ENCODE measurements at places on chromosomes 12 and 14. TPM values are rescaled to one million over a fixed set of nuclear protein-coding genes. Genes with fewer than 3 reads are reported as not detected.
A peak's percentile ranks its signal among the peaks of the same experiment; 100 is the strongest.

- no peak overlapping the region for H3K4me3 ChIP-seq
- no peak overlapping the region for H3K27ac ChIP-seq
- H3K36me3 ChIP-seq = peaks cover 2% of the 10 kb centered on the region
- DNase-seq = no peak
- peaks cover 40% of the 10 kb centered on the region for H3K4me1 ChIP-seq
These were observed 8.8 kb upstream of the EGLN3 start for GRCh38 chr14:33959692-33960151.

DNA sequence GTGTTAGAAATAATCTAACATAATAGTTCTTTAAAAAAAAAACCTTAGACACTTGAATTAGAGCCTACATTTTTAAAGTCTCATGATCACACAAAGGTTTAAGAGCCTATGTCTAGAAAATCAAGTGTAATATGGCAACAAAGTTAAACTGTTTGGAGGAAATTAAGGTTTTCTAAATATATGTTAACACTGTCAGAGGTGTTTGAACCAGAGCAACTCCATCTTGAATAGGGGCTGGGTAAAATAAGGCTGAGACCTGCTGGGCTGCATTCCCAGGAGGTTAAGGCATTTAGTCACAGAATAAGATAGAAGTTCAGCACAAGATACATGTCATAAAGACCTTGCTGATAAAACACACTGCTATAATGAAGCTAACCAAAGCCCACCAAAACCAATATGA, 12.4 kb downstream of the CPNE8 start:
- no peak for DNase-seq
- peaks cover 5% of the 10 kb centered on the region for H3K36me3 ChIP-seq
- H3K4me3 ChIP-seq = no peak overlapping the region
- no peaks in the 10 kb centered on the region for H3K27me3 ChIP-seq

DNA sequence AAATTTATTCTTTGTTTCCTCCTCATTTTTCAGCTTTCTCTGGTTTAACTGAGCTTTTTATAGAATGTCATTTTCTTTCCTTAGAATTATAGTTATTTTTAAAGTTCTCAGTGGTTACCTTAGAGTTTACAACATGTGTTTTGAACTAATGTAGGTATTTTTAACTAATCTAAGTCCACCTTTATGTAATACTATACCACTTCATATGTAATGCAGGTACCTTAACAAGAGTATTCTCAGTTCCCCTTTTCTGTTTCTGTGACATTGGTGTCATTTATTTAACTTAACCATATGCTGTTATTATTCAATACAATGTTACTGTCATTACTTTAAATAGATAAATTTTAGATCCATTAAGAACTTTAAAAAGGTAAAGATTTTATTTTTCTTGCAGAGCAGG, 30.3 kb upstream of the KCNC2 start:
- DNase-seq = no peak
- H3K27ac ChIP-seq = no peak overlapping the region
- H3K4me1 ChIP-seq = no peaks in the 10 kb centered on the region
- no peaks in the 10 kb centered on the region for H3K27me3 ChIP-seq
- no peak overlapping the region for H3K4me3 ChIP-seq
- H3K36me3 ChIP-seq = no peaks in the 10 kb centered on the region

DNA sequence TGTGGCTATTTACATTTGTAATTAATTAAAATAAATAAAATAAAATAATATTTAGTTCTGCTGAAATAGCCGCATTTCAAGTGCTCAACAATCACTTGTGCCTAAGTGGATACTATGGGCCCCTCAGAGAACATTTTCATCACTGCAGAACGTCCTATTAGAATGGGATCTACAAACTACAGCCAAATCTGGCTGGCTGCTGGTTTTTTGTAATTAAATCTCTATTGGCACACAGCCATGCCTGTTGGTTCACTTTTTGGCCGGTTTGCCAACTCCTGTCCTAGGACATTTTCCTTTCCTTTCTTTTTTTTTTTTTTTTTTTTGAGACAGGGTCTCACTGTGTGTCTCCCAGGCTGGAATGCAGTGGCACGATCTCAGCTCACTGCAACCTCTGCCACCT, 9.8 kb downstream of the CCDC63 start:
- DNase-seq = no peak
- H3K27ac ChIP-seq = no peak overlapping the region
- H3K36me3 ChIP-seq = no peaks in the 10 kb centered on the region
- H3K4me3 ChIP-seq = no peak overlapping the region

GRCh38 chr12:123388951-123389559, 5.1 kb downstream of the KMT5A start:
- DNase-seq = peak; percentile 8
- H3K27ac ChIP-seq = no peak overlapping the region
- peaks cover 37% of the 10 kb centered on the region for H3K4me1 ChIP-seq
- H3K27me3 ChIP-seq = no peaks in the 10 kb centered on the region
- H3K4me3 ChIP-seq = no peak overlapping the region
- peaks cover 26% of the 10 kb centered on the region for H3K36me3 ChIP-seq

- H3K4me1 ChIP-seq = no peaks in the 10 kb centered on the region
- DNase-seq = no peak
- peaks cover 33% of the 10 kb centered on the region for H3K27me3 ChIP-seq
- no peak overlapping the region for H3K4me3 ChIP-seq
These were observed 15.9 kb downstream of the GALNT8 start for GRCh38 chr12:4736091-4736490.

TAS2R20 gene
- 2.1 TPM for total RNA-seq

GPR137C gene
- total RNA-seq = 0.34 TPM

Measured in activated T-helper 1 cell treated with anti-CD3 and anti-CD28 coated beads, Interleukin-12 subunit alpha, Interleukin-12 subunit beta, Interleukin-2, Interleukin-4 antibody, amounts not matched to agents 30 ng/mL and 10 ng/mL and 1 ng/mL, durations not matched to agents 14 hours and 24 hours and 36 hours (primary cell).